ENCODE measurements at places on chromosomes 16 and 17.

DNA sequence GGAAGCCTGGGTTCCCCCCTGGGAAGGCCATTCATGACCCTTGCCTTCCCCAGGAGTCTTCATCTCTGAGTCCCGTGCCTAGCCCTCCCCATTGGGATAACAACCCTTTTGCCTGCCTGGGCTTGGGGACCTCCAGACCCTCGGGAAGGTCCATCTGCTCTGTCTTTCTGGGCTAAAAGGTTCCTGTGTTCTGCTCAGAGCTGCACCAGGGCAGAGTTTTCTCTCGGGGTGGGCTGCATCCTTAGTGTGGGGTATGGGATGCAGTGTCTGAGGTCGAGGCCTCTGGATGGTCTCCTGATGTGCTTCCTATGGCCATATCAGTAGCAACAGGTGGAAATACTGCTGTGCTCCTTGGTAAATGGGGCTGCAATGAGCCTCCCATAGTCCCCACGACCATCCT, 22.9 kb upstream of the PLLP start:
- no peak for DNase-seq

GRCh38 chr17:41226051-41226450, 397 bp upstream of the KRTAP9-2 start:
- no peak for DNase-seq

DNA sequence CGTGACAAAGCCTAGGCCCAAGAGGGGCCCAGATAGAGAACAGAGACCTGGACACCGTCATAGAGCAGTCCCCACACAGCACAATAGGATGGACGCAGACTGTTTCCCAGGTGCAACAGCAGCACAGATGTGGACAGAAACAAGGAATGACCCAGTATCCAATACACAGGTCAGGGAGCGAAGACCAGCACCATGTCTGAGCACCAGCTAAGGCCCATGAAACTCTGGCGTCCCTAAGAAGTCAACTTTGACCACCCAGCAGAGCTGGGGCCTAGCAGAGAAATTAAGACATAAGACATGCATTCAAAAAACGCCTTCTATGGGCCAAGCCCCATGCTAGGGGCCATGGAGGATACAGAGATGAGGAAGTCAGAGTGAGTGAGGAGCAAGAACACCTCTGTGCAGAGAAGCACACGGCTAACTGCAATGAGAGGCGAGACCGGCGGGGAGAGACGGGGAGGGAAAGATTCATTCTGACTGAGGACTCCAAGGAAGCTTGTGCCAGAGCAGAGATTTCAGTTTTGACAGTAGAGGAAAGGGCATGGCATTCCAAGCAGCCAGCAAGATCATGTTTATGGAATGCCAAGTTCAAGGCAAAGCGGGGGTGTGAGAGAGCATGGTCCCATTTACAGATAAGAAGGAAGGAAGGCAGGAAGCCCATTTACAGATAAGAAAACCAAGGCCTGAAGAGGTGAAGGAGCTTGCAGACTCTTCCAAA, 50.8 kb downstream of the PITPNM3 start:
- no peak for DNase-seq

- peak; percentile 39 for DNase-seq
Measured at GRCh38 chr17:77282524-77283515, 142.1 kb downstream of the SEC14L1 start.

- no peak for DNase-seq
Measured at GRCh38 chr17:42509409-42509808, 26.6 kb upstream of the NAGLU start.

DNA sequence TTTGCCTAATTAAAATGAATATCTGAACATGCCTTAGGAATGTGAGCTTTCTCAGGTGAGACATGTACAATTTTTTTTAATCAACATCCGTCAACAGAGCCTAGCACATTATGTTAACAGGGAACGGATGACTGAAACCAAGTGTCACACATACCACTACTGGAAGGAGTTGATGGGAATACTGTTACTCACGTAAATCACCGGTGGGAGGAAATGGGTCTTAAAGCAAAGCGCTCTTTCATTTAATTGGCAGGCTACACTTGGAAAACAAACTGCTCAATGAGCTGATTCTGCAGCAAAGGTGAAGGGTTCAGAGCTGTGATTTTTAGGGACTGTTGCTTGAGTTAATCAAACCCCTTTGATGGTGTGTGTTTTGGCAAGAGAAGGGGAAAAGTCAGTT, 4.8 kb downstream of the CPPED1 start:
- no peak for DNase-seq

DNA sequence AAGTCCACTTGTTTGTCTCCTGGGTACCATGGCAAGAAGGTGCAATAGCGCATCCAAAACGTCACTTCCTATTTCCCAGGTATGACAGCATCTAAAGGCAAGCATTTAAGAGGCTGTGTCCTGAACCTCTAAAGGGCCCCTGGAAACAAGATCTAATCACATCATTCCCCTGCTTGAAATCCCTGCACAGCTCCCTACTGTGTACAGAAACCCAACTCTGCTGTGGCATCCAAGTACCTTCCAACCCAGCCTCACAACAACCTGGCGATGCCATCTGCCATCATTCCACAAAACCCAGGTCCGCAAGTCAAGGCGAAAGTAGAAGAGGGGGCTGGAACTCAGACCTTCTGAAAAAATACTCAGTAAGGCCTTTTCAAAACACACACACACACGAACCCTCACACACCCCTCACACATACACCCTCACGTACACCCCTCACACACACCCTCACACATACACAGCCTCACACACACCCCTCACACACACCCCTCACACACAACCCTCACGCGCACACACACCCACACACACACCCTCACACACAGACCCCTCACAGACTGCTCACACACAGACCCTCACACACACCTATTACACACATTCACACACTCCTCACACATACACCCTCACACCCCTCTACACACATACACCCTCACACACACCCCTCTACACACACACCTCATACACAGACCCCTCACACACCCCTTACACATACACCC, 24.5 kb downstream of the C17orf67 start:
- no peak for DNase-seq

GRCh38 chr17:50359005-50359699, 13.2 kb downstream of the XYLT2 start:
- peak; percentile 20 for DNase-seq

- no peak for DNase-seq
Measured at GRCh38 chr17:33769066-33769465, 476.0 kb upstream of the ASIC2 start.

DNA sequence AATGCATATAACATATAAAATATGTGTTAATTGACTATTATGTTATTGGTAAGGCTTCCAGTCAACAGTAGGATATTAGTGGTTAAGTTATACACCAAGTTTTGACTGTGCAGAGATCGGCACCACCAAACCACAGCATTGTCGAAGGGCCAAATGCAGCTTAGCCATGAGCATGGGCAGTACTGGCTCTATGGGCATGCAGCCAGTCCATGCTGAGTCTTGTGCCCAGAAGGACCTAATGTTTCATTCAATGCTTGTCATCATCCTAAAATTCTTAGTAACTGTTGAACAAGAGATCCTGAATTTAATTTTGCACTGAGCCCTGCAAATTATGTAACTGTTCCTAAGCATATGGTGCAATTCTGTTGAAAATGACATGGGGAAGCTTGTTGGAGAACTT, 233.4 kb upstream of the HS3ST3A1 start:
- no peak for DNase-seq

DNA sequence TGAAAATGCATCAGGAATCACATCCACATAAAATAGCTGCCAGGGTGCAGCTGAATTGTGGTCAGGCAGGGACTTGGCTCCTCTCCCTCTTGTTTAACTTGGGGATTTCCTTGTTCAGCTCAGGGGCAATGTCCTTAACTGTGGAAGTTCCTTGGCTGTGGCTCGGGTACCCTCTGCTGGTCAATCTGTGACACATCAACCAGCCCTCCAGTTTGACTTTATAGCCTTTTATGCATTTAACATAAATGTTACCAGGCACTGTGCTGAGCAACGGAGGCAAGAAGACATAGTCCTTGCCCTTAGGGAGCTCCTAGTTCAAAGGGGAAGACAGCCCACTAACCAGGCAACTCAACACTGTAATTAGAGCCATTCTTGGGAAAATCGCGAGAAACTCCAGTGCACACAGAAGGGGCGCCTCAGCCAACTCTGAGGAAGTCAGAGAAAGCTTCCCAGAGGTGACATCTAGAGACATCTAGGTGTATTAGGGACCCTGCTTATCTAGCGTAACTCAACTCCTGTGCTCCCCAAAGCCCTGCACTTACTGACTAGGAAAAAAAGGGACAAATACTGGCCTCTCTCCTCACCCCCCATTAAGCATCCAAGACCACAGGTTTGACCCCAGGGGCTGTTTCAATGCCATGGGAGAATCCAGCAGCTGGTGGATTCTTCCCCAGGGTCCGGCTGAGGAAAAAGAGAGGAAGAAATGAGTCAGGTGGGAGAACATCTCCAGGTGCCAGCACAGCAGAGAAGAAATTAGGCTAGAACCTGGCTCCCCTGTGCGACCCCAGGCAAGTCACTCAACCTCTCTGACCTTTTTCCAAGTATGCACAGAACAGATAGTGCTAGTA, 17.3 kb upstream of the EEF2K start:
- peak; percentile 67 for DNase-seq

- no peak for DNase-seq
Measured at GRCh38 chr17:44541884-44542581, 15.3 kb upstream of the FZD2 start.

DNA sequence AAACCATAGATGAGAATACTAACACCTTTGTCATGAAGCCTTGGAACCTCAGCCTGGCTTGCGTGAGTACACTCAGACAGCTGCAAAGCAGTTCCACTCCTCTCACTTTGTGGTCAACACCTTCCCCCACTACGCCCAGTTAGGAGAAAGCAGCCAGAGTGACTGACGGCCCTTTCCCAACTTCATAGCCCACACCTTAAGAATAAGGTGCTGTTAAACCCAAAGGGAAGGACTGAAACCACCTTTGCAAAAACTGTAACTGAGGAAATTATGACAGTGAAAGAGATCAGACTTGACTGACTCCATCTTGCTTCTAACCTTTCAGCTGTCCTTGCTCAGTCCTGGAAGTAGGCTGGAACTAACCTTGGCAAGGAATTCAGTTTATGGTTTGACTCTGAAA, 13.7 kb downstream of the N4BP1 start:
- DNase-seq, result peak; percentile 57

- no peak for DNase-seq
Measured at GRCh38 chr16:72848759-72849664, 198.9 kb downstream of the ZFHX3 start.

DNA sequence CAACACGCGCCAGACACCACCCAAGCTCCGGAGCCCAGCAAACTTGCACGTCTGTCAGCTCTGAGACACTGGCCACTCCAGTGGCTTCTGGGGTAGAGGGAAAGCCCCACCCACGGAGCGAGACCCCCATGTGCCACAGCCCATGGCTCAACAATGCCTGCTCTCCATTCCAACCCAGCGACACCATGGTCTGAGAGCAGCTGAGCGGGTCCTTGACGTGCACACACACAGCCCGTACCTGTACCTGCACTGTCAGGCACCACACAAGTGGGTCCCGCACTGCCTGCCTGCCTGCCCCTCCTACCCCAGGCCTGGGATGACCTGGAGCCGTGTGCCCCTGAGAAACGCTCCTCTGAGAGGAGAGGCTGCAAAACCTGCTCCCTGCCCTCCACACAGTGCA, 77.0 kb downstream of the ZNF778 start:
- no peak for DNase-seq

GRCh38 chr17:28475151-28475900, 1.9 kb downstream of the SLC13A2 start:
- DNase-seq, result no peak

DNA sequence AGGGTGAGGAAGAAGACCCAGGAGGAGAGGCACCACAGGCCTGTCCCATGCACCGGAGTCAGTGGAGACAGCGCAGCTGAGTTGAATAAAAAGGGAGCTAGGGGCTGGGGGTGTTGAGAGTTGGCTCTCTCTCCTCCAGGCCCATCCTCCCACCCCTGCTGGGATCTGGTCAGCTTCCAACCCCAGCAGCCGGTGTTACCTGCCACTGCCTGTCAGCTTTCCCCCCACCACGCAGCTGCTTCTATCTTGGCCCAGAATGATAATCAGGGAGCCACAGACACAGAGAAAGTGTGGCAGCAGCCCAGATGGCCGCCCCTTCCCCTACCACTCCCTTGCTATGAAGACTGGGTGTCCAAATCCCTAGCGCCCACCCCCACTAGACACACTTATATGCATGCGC, 120.6 kb upstream of the RPL38 start:
- no peak for DNase-seq

Data from activated T-cell treated with anti-CD3 and anti-CD28 coated beads, Interleukin-2, amount 50 U/mL, for 24 hours (primary cell).